Foreskin keratinocyte (primary cell): ENCODE measurements at places on chromosomes 5 and 9.

- peak; percentile 7 for DNase-seq
Measured at GRCh38 chr5:72280581-72281069, 39.4 kb downstream of the MRPS27 start.

GRCh38 chr5:142403583-142403982 lies 78.8 kb upstream of the SPRY4 start:
- peak; percentile 46 for DNase-seq

GRCh38 chr5:26003966-26004365 lies 1034.4 kb downstream of the CDH9 start:
- peak; percentile 23 for DNase-seq

GRCh38 chr5:32498484-32498883 lies 53.9 kb upstream of the ZFR start:
- DNase-seq = no peak

- peak; percentile 9 for DNase-seq
Measured at GRCh38 chr9:75455444-75455921, 367.2 kb downstream of the OSTF1 start.

- DNase-seq = no peak
Measured at GRCh38 chr5:81429985-81430384, 36.1 kb upstream of the ACOT12 start.
